ENCODE measurements at places on chromosomes 7 and 10.
A peak's percentile ranks its signal among the peaks of the same experiment; 100 is the strongest.

- no peak for DNase-seq
These were observed 5.1 kb downstream of the SGMS1 start for GRCh38 chr10:50618624-50619023.

DNA sequence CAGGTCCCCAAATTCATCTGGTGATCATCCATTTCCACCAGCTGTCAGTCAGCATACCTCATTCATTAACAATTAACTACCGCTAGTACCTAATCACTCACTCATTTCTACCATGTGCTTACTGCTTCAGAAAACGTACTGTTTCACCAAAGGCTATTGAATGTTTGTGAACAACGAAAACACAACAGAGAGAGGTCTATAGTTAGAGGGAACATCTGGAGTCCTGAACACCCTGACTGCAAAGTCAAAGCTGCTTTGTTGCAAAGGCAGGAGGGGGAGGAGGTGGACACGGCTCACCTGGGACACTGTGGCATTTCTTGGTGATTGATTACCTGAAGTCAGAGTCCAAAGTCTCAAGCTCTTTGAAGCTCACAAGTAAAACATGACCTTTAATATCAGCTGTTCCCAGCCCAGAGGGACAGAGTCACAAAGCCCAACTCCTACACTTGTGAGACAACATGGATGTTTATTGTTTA, 342.3 kb upstream of the ADARB2 start:
- no peak for DNase-seq

GRCh38 chr10:87915989-87916388, 52.6 kb downstream of the PTEN start:
- no peak for DNase-seq

- DNase-seq, result no peak
These were observed 727.2 kb downstream of the KCNMA1 start for GRCh38 chr10:76910184-76910962.

- DNase-seq, result no peak
These were observed 57.9 kb upstream of the EXOC6 start for GRCh38 chr10:92790440-92790839.

DNA sequence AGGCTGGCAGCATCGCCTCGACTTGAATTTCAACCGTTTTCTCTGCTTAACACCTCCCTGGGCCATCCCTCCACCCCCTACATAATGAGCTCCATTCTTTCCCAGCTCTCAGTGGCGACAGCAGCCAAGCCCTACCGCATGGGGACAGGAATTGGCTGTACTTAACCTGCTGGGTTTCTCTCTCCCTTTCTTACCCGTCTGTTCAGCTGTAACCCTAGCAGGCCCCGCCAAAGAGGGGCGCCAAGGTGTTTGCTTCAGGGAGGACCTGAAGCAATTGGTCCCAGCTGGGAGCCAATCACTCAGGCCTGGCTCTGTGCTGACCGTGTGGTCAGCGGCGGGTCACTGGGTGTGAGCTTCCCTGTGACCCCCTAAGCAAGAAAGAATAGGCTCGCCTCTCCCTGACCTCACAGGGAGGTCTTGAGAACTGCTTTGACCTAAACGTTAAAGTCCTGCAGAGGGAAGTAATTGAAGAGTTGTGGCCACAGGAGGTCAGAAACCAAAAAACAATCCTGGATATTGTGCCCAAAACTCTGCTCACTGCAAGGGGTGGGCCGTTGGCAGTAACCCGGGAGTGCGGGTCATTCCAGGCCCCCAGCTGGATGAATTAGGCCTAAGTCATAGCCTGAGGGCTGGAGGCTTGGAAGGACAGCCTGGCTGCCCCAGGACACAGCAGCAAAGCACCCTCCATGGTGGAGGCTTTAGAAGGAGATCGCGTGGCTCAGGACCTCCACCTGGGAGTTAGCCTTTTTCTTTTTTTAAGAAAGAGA, 114.6 kb downstream of the ITIH5 start:
- no peak for DNase-seq

DNA sequence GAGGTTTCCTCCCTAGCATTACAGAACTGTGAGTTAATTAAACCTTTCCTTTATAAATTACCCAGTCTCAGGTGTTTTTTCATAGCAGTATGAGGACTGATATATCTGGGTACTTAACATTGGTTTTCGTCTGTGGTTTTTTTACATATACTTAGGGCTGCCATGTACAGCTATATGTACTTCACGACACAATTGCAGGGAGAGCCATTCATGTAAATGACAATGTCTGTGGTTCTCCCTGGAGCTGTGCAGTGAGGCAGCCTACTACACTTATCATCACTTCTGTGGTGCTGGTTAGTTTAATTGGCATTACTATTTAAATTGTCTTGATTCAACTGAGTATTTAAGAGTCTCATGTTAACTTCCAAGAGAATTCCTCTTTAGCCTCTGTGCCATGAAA, 40.7 kb downstream of the AVL9 start:
- DNase-seq, result no peak

GRCh38 chr10:45404087-45404769, 30.2 kb downstream of the ALOX5 start:
- DNase-seq, result no peak

DNA sequence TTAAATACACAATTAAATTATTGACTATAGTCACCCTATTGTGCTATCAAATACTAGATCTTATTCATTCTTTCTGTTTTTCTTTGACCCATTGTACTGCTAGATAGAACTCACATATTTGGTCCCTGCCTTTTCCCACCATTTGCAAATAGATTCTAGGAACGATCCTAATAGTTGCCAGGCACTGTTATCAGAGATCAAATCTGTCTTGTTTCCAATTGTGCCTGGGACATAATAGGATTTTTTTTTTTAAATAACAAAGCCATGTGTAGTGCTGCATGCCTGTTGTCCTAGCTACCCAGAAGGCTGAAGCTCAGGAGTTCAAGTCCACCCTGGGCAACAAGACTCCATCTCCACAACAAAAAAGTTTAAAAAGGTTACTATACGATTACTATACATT, 72.0 kb downstream of the C1GALT1 start:
- no peak for DNase-seq

DNA sequence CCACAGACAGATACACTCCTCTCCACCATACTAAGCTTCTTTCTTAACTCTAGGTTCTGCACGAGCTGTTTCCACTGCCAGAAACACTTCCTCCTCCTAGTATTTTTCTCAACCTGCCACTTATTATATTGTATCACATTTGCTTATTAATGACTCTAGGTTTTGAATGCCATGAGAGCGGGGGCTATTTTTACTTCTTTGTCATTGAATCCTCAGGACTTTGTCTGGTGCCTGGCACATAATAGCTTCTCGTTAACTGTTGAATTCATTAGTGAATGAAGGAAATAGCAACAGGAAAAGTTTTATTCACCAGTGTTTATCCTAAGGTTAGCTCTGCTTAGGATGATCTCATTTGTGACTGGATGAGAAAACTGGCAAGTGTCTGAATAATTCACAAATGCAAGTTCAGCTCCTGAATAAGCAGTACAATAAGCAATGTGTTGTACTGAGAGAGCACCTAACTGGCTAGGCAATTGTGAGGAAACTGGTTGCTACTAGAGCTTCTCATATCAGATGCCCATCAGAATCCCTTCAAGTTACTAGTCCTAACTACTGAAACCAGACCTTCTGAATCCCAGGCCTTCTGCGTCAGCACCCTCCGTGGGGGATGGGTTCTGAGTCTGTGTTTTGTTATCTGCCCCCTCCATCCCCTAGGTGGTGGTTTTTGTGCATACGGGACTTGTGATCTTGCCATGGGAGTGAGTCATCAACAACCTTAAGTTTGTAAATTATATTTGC, 92.7 kb downstream of the LSMEM1 start:
- DNase-seq, result no peak

DNA sequence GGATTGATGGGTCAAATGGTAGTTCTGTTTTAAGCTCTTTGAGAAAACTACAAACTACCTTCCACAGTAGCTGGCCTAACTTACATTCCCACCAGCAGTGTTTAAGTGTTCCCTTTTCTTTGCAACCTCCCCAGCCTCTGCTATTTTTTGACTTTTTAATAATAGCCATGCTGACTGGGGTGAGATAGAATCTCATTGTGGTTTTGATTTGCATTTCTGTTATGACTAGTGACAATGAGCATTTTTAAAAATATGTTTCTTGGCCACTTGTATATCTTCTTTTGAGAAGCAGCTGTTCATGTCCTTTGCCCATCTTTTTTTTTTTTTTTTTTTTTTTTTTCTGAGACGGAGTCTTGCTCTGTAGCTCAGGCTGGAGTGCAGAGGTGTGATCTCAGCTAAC, 155.2 kb upstream of the BMPER start:
- DNase-seq, result no peak

DNA sequence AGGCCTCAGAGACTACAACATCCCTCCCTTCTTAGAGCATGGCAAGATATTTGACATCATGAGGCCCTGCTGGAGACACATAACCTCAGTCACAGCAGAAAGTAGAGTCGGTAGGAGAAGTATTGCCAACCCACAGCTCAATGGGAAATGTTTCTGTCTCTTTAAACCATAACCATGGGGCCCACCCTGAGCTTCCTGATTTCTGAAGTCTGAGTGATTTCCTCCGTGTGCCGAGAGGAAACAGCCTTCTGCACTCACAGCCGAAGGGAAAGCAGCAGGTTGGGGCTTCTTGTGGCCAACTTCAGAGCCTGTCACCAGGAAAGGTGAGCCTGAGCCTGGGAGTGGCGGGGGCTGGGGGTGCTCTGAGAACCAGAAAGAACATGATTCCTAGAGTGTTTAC, at the start of gene GIMAP1:
TSS of gene GIMAP1 (plus strand) at position 246 of the 400 bp plus-strand sequence. CDS start 2,435 bp downstream, outside the sequence.
- DNase-seq, result peak; percentile 74

DNA sequence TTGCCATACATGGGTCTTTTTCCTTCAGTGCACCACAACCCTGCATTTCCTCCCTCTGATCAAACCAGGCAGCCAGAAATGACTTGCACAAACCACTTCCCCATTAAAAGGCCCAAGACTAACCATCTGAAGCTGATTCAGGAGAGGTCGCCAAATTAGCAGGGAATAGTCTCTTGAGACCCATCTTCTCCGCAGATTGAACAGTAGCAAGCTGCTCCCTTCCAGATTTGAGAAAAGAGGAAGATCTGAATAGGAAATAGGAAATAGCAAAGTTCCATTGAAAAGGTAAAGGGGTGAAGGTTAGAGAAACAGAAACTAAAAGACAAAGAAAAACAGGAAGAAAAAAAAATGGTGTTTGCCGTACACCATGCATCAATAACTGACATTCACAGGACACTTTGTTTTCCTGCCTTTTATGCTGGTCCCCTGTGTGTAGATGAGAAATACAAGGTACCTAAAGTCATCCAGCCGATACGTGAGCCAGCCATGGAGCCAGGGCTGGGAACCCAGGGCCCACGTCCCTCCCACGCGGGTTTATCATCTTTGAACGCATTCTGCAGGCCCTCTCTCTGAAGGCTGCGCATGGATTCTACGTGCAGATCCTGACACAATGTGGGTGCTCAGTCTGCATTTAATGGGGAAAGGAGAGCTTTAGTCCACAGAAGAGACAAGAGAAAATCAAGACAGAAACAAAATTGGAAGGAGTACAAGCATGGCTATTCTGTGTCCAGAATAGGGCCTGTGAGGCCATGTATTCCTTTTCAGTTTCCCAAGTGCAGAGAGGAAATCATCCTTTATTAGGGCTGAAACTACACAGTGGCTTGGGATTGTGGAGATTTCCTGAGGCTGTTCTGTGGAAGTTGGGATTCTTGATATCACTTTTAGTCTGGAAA, 268.4 kb upstream of the NPVF start:
- DNase-seq, result no peak

GRCh38 chr10:25758041-25758457, 176.0 kb upstream of the MYO3A start:
- no peak for DNase-seq

DNA sequence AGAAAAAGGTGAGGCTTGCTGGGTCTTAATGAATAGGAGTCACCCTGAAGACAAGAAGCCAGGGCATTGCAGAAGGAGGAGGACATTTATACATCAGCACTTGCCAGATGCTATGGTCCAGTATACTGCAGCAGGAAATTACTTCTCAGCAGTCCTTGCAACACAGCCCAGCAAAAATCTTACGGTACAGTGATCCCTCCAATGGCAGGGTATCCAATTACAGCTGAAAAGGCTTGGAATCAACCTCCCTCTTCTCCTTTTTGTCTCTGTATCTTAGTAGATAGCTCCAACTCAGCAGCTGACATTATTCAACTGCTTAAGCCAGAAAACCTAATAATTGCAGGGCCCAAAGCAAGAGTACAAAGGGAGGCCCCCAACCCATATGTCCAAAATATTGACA, 128.3 kb upstream of the COBL start:
- DNase-seq, result no peak

DNA sequence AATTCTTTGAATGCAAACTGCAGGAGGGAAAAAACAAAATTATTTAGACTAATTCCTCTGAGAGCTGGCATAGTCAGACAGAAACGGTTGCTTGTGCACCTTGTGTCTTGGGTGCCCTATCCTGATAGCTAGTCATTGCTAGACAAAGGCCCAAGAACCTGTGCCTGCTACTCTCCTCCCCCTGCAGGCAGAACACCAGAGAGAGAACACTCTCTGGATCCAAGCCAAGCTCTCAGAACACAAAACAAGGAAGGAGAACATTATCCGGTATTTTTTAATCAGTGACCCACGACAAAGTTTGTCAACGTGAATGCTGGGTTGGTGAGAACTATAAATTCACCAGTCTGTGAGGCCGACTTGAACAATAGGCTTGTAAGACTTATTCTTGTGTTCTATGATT, 18.8 kb upstream of the PPP1R9A start:
- DNase-seq, result no peak

DNA sequence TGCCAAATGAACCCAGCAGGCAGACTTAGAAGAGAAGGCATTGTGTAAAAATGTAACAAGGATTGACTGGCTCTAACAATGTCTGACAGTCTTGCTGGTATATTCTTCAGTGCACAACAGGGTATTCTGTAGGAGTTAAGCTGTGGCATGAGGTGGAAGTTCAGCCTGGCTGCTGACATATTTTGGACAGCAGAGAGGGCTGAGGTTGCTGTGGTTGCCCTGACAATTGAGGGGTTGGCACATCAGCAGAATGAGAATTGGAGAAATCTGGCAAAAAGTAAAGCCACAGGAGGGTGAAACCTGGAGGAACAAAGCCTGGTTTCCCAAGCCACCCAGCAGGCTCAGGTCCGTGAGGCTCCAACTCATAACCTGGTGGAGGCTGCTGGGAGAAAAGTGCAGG, 220.2 kb downstream of the JAZF1 start:
- DNase-seq, result no peak

DNA sequence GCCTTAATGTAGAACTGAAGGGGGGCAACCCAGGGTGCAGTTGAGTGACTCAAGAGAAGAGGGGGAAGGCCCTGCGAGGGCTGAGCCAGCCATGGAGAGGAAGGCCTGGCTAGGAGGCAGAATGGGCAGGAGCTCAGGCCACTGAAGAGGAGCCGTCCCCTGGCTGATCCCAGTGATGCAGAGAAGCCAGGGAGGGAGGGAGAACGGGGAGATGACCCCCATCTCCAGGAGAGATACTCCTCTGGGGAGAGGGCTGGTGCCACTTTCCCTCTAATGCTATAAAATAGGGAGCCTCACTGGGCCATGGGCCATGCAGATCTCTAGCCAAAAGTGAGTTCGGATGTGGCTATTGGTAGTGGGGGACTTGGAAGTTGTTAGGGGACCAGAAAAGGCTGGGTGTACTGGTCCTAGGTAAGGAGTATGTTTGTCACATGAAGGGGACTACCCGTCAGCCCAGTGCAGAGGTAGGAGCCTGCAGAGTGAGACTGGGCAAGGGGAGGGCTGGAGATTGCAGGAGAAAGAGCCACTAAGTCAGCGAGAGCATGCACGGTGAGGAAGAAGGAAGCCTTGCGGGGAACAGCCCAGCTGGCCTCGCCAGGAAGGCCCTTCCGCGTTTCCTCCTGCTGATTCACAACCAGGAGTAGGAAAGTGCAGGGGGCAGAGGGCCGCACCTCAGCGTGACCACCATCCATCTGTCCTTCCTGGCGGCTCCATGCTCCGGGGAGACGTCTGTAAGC, 347.6 kb downstream of the TCERG1L start:
- no peak for DNase-seq

- DNase-seq, result peak; percentile 57
These were observed 1.6 kb downstream of the SPOCK2 start for GRCh38 chr10:72086466-72087391.
